ENCODE measurements at places on chromosomes 4 and X.
A peak's percentile ranks its signal among the peaks of the same experiment; 100 is the strongest.

- no peak for DNase-seq
Observed at GRCh38 chr4:56972389-56972788, 5.0 kb downstream of the NOA1 start.

DNA sequence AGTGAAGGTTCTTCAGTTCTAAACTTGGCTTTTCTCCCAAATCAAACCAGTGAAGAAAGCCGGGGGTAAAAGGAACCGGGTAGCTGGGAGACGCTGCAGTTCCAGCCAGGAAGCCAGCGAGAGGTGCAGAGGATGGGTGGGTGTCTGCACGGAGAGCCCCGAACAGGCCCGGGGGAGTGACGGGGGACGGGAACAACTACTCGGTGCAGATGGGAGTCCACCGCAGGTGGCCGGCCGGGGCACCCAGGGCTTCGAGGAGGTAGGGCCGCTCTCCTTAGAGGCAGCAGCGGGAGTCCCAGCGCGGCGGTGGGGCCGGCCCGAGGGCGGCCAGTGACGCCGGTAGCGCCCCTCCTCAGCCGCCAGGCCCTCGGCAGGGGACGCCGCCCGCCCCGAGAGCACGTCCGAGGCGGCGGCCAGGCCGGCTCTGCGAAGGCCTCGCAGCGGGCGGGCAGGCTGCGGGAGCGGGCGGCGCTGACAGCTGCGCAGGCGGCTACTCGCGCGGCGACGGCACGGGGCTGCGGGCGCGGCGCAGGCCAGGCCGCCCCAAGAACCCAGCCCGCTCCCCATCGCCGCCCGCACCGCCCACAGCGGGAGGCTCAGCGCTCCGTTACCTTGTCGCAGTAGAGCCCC lies 449 bp downstream of the FBXL5 start:
- DNase-seq, result peak; percentile 77

GRCh38 chr4:181161669-181162068 lies 1081.5 kb upstream of the TENM3 start:
- DNase-seq, result no peak

DNA sequence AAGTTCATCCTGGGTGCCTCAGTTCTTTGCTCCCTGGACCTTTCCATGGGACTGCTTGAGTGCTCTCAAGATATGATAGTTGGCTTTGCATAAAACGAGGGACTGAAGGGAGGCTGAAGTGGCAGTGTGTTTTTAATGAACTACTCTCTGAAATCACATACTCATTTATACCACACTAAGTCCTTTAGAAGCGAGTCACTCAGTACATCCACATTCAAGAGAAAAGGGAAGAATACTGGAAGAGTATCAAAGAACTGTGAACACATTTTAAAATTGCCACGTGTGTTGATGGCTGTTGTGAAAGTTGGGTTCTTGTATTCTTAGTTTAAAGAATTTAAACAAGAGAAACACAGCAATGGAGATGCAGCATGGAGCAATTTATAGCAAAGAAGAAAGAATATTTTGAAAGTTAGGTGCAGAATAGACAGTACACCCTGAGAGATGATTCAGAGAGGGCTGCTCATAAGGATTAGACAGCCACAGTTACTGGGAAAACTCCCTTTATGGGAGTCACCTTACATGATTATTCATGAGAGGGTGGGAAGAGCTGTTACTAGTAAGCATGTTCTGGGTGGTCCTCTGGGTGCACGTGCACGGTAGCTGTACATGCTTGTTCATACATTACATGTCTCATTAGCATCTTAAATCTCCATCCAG lies 380.7 kb downstream of the ADGRL3 start:
- no peak for DNase-seq

DNA sequence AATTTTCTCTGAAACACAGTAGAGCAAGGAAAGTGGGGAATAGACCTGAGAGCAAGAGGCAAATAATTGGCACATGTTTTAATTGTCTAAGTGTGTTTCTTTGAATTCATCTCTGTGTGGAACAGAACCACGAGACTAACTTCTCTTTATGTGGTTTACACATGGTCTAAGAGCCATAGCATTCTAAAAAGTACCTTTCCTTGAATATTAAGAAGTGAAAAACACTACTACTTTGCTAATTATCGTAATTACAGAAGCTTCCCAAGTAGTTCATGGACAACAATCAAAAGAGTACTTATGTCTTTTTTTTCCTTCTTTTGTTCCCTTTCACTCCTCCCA lies 2.9 kb upstream of the CYBB start:
- DNase-seq, result no peak

DNA sequence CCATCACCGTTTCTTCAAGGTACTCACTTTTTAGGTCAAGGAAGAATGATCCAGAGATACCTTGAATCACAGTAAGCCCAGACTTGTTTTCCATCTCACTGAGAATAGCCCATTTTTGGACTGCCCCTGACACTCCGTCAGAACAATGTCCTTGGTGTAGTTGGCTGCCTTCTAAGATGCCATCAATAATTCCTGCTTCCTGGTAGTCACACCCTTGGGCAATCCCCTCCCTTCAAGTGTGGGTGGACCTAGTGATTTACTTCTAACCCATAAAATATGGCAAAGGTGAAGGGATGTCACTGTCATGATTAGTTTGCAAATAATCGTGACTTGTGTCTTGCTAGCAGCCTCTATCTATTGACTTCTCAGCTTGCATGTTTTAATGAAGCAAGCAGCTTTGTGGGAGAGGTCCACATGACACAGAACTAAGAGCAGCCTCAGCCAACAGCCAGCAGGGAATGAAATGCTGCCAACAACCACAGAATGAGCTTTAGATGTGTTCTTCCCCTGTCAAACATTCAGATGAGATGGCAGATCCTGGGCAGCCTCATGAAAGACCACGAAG lies 20.0 kb upstream of the KLHL34 start:
- no peak for DNase-seq

DNA sequence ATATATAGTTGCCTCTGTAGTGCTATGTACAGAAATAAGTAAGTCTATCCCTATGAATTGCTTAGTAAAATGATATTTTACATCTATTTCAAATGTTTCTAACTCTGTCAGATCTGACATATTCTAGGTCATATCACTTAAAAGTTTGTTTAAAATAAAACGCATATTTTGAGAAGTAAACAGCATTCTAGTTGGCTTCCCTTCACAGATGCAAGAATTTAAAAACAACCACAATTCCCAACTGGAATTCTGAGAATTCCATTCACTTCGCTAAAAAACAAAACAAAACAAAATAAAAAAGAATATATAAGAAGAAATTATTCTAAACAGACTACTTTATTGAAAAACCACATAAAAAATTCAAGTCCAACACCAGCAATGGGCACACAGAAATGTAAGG lies 126.0 kb downstream of the PPP3CA start:
- DNase-seq, result no peak

- DNase-seq, result no peak
Observed at GRCh38 chr4:14345356-14345775, 656.9 kb upstream of the CPEB2 start.

DNA sequence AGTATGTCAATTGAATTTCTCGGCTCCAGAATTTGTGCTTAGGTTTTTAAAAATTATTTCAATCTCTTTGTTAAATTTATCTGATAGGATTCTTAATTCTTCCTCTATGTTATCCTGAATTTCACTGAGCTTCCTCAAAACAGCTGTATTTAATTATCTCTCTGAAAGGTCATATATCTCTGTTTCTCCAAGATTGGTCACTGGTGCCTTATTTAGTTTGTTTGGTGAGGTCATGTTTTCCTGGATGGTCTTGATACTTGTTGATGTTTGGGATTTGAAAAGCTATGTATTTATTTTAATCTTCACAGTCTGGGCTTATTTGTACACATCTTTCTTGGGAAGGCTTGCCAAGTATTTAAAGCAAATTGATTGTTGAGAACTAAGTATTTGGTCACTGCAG lies 24.7 kb upstream of the HERC3 start:
- DNase-seq, result no peak

DNA sequence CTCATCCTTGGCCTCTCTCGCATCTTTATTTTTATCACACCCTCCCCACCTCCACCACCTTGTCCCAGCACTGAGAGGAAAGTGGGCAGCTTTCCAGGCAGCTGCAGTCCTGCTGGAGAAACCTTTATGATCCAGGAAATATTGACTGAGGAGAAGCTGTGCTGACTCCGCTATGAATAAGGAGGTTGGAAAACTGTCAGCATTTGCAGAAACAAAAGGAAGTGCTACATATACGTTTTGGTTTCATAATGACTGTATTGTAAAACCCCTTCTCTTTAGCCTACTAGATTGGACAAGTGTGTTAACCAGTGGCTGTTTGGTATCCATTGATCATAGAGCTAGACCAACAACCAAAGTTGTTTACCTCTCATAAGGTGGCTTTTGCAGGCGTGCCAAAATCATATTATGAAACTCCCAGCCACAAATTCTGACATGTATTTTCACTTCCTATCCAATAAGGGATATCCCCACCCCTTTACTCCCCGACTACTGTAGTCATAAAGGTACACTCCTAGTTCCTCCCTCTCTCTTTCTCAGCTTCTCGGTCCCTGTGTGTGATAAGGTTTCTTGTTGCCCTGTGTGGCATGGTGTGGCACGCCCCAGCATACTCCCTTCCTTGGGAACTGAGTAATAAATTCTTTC lies 88.4 kb downstream of the GPR143 start:
- peak; percentile 37 for DNase-seq

- DNase-seq, result no peak
Observed at GRCh38 chr4:153028535-153028934, 92.4 kb downstream of the FHDC1 start.

GRCh38 chrX:129781680-129782495 lies 2.1 kb downstream of the SASH3 start:
- DNase-seq, result no peak

- DNase-seq, result no peak
Observed at GRCh38 chrX:3712051-3712869, 1.2 kb downstream of the PRKX start.

Data from stomach (tissue), 19 donors.